ENCODE measurements at places on chromosomes 2 and 18.

GRCh38 chr18:61531182-61531581, 198.0 kb downstream of the CDH20 start:
- no peak for DNase-seq

GRCh38 chr2:23355001-23355400, 30.0 kb upstream of the KLHL29 start:
- no peak for DNase-seq

DNA sequence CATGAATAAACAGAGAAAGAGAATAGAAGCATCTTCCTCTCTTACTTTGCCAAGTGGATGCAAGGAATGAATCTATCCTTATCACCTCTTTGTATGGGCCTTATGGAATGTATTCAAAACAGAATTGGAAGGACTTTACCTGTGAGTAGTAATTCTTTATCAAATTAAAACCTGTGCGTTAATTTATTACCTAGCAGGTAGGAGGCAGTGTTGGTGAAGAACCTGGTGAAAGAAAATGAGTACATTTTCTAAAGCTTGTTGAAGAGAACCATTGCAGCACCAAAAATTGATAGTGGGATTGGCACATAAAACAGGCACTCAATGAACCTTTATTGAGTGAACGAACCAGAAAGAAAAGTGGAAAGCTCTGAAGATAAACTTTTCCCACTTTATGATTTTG, 1302.1 kb upstream of the CELF4 start:
- DNase-seq: no peak

- DNase-seq: no peak
Observed at GRCh38 chr18:62755946-62756345, 40.6 kb downstream of the PHLPP1 start.

DNA sequence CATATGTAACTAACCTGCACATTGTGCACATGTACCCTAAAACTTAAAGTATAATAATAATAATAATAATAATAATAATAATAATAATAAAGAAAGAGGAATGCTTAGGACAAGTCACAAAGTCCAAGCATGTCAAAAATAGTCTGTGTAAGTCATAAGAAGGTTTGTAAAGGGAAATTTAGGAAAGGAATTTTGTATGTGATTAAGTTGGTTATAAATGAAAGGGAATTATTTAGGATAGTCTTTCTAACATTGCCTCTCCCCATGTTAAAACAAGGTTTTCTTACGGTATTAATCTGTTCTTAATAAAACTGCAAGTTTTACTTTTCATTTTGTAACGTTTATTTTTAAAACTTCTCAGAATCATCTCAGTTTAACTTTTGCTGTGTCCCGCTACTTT, 62.8 kb downstream of the SESTD1 start:
- no peak for DNase-seq

GRCh38 chr18:36757081-36757480, 71.7 kb downstream of the TPGS2 start:
- no peak for DNase-seq

DNA sequence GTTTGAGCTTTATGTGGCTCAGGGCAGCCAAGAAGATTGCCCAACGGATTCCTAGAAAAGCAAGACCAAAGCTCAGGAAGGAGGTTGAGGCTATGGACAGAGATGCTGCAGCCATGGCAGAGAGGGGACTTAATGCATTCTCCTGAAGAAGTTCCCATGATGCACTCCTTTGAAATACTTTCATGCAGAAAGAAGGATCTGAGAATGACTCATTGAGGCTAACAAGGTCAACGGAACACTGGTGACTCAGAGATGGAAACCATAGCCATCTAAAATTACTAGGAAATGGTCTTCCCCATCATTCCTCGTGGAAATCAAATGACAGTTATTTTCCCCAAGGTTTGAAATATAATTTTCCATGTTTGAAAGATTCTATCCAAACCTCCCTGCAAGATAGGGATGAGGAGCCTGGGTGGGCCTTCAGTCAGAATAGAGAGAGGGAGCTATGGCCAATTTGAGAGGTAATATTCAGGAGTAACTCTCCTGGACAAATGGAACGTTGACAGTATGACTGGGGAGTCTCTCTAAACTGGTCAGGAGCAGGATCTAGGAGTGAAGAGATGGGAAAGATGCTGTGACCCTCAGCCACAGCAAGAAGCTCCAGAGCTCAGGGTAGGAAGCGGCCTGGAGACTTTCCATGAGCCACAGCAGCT, 63.0 kb downstream of the REEP1 start:
- no peak for DNase-seq

DNA sequence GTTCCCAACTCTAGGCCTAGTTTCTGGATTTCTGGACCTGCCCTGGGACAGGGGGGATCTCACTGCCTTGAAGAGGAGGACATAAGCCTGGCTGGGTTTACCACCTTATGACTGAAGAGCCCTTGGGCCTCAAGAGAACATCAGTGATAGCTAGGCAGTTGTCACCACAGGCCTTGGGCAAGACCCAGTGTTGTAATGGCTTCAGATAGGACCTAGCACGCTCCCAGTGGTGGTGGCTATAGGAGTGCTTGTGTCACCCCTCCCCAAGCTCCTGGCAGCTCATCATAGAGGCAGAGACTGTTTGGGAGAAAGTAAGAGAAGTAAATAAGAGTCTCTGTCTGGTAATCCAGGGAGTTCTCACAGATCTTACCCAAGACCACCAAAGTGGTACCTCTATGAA, 19.4 kb upstream of the EVA1A start:
- no peak for DNase-seq

DNA sequence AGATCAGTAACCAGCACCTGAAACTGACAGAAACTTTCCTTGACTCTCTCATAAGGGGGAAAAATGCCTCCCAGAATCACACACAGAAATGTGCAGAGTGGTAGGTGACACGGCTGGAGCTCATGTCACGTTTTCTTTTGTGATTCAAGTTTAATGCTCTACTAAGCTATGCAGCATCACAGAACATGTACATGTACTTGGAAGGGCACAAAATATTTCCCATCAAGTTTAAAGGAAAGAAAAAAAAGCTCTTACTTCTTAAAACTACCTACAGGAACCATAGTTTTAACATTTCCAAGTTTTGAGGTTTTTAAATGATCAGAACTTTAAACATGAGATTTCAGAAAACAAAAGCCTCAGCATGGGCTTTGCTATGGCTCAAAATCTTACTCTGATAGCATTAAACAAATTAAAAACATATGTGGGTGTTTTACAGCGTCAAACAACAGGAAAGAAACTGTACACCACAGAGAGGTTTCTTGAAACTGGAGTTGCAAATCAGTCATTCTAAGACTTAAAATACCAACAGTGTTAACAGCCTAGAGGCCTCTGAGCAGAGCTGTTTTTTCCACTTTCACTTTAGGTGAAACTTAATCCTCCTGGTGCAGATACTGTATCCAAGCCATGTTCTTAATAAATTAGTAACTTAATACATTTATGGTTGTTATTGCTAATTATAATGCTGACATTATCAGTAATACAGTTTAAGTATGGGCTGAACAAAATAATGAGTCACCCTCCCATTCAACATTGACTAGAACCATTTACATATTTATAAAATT, 30.1 kb downstream of the MBP start:
- no peak for DNase-seq
